Vein endothelial cell (primary cell): ENCODE measurements at places on chromosomes 3 and 15. TPM values are rescaled to one million over a fixed set of nuclear protein-coding genes. Genes with fewer than 3 reads are reported as not detected.

Gene IL20RB
- total RNA-seq: 0.33 and 1.3 TPM in 2 replicates

Gene CPNE9
- total RNA-seq: not detected in 2 replicates

Gene CSTA
- total RNA-seq: not detected in 2 replicates

Gene CLDN16
- total RNA-seq: under 0.01 TPM in 2 replicates

Gene IMPG2
- total RNA-seq: 0.67 and 0.98 TPM in 2 replicates
